Activated T-helper 1 cell treated with Interleukin-2 at 50 U/mL for 16 hours (primary cell): ENCODE measurements at places on chromosomes 4 and X.

- no peak for DNase-seq
Measured at GRCh38 chr4:41185614-41186592, 28.4 kb downstream of the APBB2 start.

DNA sequence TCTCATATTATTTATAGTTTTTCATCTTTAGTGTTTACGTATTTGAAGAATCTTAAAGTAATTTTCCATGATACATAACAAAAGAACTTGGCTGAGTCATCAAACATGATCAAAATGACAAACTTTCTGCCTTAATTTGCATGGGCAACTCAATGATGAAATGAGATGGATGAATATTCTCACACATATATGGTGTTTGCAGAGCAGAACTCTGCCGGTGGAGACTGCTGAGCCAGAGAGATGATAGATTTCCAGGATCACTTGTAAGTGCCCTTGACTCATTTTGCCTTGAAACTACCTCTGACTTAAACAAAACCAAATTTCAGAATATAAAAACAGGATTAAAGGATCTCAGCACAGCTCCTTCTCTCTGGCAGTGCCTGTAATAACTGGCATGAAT, 38.2 kb downstream of the TRPC3 start:
- no peak for DNase-seq

GRCh38 chrX:71609095-71609750, 9.1 kb downstream of the CXCR3 start:
- no peak for DNase-seq

DNA sequence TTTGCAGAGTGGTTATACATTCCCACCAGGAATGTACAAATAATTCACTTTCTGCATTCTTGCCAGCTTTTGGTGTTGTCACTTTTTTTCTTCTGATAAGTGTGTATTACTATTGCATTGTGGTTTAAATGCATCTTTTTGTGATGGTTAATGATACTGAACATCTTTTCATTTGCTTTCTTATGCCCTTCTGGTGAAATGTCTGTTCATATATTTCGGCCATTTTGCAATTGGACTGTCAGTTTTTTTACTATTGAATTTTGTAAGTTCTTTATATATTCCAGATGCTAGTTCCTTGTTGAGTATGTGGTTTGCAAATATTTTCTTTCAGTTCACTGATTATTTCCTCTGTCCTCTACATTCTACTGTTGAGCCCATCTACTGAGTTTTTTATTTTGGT, 19.4 kb upstream of the BMP2K start:
- DNase-seq: no peak

- no peak for DNase-seq
Measured at GRCh38 chr4:2662598-2662997, 93.5 kb downstream of the TNIP2 start.

- DNase-seq: no peak
Measured at GRCh38 chr4:104641418-104641817, 146.7 kb upstream of the CXXC4 start.

DNA sequence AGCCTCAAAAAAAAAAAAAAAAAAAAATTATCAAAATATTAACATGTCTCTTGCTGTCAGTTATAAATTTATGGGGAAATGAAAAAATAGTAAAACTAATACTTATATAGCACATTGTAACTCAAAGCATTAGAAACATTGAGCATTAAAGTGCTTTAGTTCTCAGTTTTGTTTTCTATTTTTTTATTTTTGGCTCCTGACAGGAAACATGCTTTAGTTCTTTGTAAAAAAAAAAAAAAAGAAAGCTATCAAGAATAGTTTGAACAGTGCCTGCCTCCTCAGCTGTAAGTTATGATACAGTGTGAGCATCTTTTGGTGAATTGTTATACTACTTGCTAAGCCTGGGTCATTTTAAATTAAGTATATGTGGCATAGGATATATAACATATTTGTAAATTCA, 5.1 kb upstream of the CENPC start:
- DNase-seq: no peak
